ENCODE measurements at places on chromosomes 12 and 14.

GRCh38 chr12:123761841-123762714 is at the start of gene DNAH10:
Gene DNAH10, plus strand, starts transcription at chr12:123762301. Its CDS starts 36 bp downstream, at chr12:123762337.
- DNase-seq, result no peak

- peak; percentile 49 for DNase-seq
Observed at GRCh38 chr12:56634837-56635791, 5.0 kb upstream of the BAZ2A start.

DNA sequence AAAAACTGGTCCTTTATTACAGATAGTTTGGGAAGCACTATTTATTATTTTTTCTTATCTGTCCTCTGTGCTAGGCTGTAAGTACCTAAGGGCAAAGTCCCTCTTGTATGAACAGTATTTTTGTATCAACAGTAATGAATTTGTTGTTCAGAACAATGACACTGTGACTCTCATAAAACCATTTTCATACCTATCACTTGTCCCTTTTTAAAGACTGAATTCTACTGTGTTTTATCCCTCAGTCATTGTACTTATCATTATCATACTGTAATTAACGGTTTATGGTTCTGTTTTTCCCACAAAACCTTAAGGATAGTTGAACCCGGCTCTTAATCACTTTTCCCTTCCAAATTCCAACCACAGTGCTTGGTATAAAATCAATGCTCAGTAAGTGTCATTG is 69.4 kb downstream of the SRGAP1 start:
- DNase-seq, result no peak

- DNase-seq, result peak; percentile 28
Observed at GRCh38 chr14:76456200-76456599, 80.3 kb downstream of the ESRRB start.

- no peak for DNase-seq
Observed at GRCh38 chr12:6813363-6813762, 8.3 kb upstream of the GPR162 start.

DNA sequence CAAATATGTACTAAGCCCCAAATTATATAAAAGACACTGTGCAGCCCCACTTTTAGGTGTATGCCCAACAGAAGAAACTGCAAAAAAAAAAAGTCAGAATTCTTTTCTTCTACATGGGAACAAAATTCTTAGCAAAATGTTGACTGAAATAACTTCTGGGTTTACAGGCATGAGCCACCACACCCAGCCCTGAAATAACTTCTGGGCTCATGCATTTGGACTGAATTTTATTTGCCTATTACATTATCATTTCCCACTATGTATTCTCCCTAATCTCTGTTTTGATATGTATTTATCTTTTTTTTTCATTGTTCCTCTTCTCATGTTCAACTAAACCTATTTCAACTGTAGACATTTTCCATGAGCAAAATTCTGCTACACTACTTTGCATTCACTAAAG is 169.2 kb downstream of the GRIN2B start:
- no peak for DNase-seq

DNA sequence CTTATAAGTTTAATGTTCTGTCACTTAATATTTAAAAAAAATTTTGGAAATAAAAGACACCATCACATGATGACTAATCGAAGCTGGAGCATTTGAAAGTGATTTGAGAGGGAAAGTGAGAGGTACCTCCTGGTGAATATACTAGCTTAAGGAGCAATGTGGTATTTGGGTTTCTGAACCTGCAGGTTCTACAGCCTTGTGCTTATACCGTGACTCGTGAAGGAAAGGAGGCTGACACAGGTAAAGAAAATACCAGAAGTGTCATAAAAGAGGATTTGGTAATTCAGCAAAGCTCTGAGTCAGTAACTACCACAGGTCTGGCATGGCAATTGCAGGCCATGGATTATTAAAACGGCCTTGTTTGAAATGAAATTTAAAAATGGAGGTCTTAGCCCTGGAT is 151.0 kb downstream of the SLC38A4 start:
- DNase-seq, result no peak

- DNase-seq, result no peak
Observed at GRCh38 chr12:126773012-126773411, 1494.0 kb upstream of the TMEM132C start.

GRCh38 chr12:110176745-110177144 is 52.6 kb downstream of the IFT81 start:
- no peak for DNase-seq

- DNase-seq, result no peak
Observed at GRCh38 chr14:95111507-95112164, 45.7 kb downstream of the DICER1 start.
